ENCODE measurements at places on chromosomes 1 and 21.

DNA sequence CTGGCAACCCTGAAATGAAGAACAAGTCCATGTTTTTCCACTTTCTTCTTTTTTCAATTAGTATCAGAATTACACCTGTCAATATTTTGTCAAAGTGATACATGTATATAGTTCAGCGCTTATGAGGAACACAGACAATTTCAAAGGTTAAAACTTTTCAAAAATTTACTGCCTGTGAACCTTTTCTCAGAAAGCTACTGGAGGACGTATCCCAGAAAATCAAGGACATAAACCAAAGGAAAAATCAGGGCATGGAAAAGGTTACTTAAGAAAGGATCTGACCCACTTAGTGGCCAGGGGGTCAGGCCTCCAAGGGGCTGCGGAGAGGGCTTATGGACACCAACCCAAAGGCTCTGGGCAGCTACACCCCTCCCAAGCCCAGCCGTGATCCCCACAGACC is 81.1 kb upstream of the ACTRT2 start:
- no peak for DNase-seq

DNA sequence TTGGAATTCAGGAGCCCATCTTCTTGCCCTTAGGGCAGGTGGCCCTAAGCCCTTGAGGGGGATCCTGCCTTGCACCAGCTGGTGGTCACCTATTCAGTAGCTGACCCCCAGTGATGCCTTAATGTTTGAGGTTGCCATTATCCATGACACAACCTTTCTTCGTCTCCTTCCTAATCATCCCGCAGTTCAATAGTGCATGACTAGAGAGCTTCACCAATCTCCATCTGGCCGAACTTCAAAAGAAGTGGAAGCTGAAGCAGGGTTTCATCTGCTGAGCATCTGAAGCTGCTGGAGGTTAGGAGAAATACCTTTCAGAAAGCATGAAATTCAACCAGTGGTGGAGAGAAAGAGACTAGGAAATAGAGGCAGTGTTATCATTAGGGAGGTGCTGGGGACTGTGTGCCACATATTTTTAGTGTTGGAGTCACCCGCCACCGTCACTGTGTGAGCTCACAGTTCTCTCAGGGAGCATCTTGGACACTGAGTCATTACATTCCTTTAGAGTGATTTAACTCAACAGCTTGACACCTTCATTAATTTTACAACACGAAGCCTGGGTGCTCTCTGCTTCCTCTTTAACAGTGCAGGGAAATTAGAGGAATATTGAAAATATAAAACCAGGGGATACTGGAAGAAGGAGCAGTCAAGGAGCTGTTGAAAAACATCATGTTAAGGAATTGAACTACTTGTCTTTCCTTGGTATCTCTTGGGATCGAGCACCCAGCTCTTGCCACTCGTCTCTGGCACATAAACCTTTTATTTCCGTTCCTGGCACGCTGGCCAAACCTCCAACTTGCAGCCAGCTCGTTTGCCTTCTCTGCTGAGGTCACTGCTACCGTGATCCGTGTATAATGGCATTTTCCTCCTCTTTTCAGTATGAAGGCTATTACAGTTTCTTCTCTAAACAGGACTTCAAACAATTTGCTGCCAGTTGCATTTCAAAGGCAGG is 53.6 kb downstream of the PEX14 start:
- DNase-seq, result no peak

DNA sequence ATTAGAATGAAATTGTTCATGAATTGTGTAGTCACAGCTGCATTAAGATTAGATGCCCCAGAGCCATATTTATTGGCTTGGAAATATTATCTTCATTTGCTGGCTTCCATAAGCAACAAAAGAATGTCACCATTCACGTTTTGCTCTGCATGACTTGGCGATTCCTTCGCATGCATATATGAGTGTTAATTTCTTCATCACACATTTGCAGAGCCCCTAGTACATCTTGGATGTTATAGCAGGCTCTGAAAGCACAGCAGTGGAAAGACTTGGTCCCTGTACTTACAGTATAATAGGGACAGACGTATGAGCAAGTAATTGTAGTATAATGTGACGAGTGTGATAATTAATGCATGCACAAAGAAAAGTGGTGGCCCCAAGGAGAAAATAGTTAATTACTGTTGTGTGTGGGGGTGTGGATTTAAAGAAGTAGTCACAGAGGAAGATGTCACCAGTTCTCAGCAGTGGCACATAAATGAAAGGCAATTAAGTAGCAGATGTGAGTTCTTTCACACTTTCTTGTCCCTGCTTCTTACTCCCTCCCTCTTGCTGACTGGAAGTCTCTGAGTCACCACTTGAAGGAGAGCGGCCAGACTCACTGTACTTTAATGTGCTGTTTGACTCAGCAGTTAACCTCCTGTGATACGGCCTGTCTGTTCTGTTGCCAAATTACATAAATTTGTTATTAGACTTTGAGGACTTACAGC is 21.0 kb downstream of the S100A10 start:
- DNase-seq, result no peak

DNA sequence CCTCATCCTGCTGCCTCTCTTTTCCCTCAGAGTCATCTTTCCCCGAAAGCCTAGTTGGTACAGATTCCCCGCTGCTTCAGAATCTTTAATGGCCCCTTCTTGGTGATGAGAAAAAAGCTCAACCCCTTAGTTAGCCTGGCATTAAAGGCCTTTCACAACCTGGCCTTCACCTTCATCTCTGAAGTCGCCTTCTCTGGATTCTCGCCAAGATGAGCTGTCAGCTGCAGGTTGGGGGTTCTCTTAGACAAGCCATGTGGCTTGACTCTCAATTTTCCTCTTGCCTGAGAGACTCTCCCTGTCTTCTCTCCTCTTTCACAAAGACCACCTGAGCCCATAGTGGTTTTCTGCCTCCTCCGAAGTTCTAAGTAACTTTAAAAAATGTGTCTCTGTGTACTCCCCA is 15.5 kb upstream of the DISC1 start:
- no peak for DNase-seq

DNA sequence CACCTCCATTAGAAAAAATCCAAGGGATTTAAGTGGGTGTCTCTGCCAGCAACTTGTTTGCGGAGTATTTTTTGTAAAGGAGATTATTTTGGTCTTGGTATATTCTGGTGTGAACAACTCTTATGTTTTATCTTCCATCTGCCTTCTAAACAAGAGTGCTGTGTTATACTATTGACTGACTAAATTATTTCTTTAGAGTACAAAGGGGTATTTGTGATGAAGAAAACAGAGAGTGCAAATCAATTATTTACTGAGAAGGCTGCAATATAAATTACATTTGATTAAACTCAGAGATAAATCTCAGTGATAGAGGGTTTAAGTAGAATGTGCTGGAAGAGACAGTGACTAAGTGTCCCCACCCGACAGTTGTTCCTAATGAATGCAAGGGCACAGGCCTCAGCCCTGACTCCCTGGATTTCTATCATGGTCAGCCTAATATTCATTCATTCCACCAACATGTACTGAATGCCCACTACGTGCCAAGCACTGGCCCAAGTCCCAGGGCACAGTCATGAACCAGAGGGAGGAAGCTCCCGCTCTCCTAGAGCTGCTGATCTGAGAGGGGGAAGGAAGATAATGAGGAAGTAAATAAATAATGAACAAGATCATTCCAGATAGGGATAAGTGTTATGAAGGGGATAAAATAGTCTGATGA is 196.9 kb upstream of the C8B start:
- no peak for DNase-seq

- DNase-seq, result no peak
Observed at GRCh38 chr1:168454211-168454815, 89.5 kb downstream of the XCL2 start.

- DNase-seq, result no peak
Observed at GRCh38 chr1:207822124-207822601, 70.3 kb downstream of the CD46 start.

DNA sequence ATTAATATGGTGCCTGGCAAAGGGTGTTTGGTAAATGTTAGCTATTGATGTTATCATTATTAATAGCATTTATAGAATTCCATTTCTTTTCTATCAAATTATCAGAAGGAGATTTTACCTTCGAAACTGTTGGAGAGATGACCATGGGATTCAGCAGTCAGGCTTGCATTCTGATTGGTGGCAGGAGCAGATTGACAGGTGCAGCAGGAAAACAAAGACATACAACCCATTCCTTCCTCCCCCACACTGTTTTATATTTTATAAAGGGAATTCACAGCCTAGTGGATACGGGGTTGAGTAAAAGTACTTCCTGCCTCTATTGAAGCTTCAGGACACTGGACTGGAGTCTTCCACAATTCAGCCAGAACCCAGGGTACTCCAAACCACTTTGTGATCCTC is 55.1 kb upstream of the SYT14 start:
- DNase-seq, result no peak

GRCh38 chr1:72586023-72586685 is 303.8 kb upstream of the NEGR1 start:
- no peak for DNase-seq

GRCh38 chr1:27103498-27103897 is 51.4 kb downstream of the SLC9A1 start:
- no peak for DNase-seq

DNA sequence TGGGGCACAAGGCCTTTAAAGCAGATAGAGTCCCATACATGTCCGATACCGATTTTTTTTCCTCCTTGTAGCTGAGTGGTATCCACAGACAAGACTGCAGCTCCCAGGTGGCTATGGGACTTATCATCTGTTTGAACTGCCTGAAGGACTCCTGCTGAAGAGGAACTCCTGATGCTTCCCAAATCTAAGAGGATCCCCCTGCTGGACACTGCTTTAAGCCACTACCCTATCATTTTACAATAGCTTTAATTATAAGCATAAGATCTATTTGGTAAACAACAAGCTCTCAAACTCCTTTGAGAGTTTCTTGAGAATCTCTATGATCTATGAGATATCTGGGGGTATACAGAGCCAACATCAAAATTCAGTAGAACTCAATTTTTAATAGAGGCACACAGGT is 11.7 kb downstream of the NDC1 start:
- DNase-seq, result no peak

DNA sequence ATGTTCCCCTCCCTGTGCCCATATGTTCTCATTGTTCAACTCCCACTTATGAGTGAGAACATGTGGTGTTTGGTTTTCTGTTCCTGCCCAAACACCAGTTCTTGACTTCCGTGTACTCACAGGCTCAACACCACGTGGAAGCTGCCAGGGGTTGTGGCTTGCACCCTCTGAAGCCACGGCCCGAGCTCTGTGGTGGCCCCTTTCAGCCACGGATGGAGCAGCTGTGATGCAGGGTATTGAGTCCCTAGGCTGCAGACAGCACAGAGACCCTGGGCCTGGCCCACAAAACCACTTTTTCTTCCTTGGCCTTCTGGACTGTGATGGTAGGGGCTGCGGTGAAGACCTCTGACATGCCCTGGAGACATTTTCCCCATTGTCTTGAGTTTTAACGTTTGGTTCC is 111.6 kb downstream of the SYT14 start:
- no peak for DNase-seq

GRCh38 chr1:119093721-119094120 is 46.7 kb downstream of the WARS2 start:
- no peak for DNase-seq

DNA sequence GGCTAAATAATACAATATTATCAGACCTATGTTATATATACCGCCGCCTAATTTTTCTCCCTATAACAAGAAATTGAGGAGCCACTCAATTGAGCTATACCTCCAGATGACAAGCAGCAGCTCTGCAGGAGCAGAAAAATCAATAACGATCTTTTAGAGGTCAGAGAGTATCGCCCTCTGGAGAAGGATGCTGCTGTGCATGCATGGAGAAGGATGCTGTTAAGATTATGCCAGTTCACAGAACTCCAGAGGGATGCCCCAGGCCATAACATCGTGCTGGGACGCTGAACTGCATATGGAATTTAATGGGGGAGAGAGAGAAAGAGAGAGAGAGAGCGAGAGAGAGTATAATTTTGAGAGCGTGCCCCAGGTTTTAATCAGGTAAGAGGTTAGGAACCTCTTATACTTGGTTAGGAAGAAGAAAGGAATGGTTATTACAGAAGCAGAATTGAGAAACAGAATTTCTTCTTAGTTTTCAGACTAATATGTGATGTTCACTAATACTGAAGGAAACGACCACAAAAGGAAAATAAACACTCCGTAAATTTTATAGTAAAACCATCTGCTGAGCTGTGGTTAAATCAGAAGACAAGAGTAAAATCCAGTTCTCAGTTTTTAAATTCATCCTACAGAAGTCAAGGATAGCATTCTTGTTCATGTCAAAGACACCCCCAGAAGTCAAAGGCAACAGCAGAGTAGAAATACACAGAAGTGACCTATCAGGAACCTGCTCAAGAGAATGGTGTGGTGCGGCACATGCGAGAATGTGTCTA is 111.1 kb downstream of the SMYD2 start:
- DNase-seq, result no peak

GRCh38 chr1:53371121-53371666 is 43.3 kb upstream of the LRP8 start:
- DNase-seq, result no peak

DNA sequence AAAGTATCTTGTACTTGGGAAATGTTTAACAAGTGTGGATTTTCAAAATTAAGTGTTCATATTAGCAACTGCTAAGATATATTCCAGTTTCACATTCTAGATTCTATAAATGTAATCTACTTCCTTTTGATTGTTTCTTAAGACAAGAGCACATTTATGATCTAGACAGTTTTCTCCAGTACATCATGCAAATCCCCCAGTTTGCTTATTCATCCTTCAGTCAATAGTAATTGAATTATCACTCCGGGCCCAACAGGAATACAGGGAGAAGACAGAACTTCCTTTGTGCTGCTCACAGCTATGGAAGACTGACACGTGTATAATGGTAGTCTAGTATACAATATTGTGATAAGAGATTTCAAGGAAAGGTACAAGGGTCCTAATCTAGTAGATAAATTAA is 14.5 kb downstream of the PLA2G4A start:
- DNase-seq, result no peak

DNA sequence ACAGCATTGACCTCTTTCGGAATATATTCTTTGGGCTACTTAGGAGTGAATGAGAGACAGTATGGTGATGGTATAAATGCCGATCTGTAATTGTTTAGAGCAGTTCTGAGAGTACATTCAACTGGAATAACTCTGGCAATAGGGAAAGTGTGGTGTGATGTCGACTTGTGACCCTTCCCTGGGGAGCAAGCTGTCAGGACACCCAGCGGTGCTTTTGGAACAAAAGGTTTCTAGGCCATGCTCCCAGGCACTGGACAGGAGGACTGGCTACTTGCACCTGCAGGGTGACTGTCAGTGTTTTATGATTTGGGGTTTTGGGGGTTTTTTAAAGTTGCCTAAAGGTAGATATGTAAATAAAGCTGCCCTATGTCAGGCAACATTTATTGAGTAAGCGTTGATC is 50.9 kb downstream of the MACO1 start:
- no peak for DNase-seq

All from NCI-H1105 (cell line).